ENCODE measurements at places on chromosomes 2 and 18.

DNA sequence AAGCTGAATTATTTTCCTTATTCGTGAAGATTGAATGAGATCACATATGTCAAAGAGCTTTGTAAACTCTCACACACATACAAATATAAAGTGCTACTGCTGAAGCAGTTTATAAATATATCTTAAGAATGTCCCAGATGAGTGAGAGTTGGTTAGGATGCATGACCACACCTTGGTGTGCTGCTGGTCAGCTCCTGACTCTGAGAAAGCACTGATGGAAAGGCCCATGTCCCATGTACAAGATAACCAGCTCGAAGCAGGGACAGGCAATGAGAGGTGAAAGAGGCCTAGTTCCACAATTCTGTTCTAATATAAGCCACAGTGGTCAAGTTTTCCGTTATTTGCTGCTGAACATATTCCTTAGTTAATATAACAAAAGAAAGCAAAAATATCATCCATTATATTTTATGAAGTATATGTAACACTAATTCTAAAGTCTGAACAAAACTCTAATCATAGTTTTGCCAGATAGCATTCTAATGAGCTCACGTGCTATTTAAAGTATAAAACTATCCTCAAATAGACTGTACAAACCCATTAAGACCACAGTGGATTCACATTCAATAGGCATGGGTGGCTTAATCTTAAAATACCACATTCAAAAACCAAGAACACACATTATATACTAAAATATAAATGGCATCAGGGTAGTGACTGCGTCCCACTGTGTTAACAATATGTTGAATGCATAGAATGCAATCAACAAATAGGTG lies 49.1 kb downstream of the CHMP3 start:
- DNase-seq = no peak

DNA sequence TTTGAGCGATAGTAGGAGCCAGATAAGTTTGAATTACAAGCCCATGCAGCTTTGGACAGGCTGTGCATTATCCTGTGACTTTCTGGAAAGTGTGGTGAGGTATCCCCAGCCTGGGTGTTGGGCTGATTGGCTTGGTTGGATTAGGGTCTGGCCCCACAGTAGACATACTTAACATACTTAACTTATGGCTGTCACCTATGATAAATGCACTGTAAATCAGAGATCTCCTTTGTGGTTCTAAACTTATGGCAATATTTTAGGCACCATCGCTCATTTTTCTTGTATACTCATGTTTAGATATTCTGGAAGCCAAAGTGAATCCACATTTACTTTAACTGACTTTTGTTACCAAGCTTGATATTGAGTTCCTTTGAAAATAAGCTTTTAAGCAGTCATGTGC lies 54.8 kb downstream of the SPTBN1 start:
- DNase-seq = no peak

- DNase-seq = peak; percentile 32
These were observed 61.5 kb downstream of the VRK2 start for GRCh38 chr2:58107803-58108710.

DNA sequence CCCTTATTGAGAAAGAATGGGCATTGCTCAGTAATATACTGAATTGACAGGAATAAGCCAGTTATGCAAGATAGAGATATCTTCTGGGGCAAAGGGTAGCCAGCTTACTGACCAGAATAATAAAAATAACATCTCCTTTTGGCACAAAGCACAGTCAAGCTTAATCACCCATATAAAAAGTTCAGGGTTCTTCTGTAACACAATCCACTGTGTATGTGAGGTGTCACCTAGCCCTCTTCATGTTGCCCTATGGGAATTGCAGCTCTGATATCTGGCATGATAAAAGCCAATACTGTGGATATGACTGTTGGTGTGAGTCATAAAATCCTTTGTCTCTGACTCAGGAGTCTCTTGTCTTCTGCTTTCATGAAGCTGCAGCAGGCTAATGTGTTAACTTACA lies 90.8 kb downstream of the DSEL start:
- no peak for DNase-seq

GRCh38 chr2:54306556-54306955 lies 50.5 kb upstream of the TSPYL6 start:
- DNase-seq = no peak

GRCh38 chr2:217288472-217289063 lies 428.7 kb upstream of the TNP1 start:
- no peak for DNase-seq

DNA sequence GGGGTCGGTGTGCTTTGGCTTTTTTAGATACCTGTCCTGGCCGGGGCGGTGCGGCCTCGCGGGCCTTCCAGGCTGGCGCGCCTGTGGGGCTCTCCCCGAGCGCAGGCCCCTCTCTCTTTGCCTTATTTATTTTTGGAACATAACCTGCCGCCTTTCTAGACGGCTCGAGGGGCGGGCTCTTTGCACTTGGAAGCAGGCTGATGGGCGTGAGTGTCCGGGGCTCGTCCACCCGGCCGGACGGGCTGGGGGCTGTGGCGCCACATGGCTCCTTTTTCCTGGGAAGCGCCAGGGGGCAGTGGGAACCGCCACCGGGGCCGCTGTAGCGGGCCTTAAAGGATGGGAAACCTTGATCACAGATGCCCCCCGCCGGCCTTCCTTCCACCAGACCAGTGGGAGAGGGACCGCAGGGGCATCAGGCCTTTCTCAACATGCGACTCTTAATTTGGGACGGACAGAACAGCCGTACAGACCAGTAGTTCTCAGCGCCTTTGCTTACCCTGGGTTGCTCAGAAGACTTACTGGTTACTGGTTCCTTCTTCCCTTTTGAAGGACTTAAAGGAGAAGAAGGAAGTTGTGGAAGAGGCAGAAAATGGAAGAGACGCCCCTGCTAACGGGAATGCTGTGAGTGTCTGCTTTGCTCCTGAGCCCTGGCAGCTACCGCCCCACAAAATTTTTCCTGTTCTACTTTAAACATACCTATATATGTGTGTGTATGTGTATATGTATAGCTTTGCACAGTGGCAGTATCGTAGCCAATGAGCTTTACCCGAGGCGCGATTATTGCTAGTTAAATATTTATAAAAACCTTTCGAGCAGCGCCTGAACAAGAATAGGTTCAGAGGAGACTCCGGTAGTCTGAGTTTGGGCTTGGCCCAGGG lies 2.7 kb downstream of the PTMA start:
- peak; percentile 18 for DNase-seq

DNA sequence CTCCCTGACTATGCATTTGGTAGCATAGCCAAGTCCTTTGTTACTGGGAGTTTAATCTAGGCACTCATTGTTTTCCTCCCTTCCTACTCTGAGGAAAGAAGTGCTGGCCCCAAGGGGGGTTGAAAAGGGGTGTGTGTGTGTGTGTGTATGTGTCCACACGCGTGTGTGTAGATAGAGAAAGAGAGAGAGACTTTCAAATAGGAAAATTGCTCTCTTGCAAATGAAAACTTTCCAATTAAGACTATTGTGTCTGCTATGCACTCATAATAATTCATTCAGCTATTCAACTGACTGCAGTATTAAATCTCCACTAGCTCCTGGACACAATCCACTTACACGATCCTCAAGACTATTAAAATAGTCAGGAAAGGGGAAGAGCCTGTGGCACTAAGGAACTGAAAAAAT lies 92.9 kb upstream of the CSRNP3 start:
- no peak for DNase-seq

Measured in CD4-positive, alpha-beta T cell treated with Interferon gamma for 1 hour (primary cell).